ENCODE measurements at places on chromosomes 1 and 21.

DNA sequence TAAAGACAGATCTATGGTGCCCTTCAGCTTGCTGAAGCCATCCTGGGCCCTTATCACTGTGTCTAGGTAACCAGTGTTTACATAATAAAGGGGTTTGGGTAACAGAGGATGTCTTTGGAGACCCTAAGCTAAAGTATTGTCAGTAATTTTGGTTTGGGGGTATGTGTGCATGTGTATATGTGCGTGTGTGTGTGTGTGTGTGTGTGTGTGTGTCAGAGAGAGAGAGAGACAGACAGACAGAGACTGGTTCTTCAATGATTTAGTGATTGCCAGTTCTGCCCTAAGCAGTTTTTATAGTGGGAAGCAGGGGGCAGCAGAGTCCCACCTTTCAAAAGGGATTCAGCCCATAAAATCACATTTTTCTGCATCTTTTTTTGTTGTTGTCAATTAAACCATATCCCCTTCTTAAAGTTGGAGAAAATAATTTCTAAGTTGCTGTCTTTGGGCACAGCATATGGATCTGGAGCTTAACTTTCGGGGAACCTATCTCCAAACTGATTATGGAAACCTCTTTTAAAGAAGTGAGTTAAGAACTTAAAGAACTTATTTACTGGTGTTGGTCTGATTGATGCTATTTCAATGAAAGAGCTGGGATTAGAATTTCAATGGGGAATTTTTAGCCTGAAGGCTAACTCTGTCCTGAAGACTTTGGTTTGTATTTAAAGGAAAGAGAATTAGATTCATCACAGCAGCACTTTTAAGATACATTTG, 51.1 kb downstream of the ZNF326 start:
- peak; percentile 14 for DNase-seq

DNA sequence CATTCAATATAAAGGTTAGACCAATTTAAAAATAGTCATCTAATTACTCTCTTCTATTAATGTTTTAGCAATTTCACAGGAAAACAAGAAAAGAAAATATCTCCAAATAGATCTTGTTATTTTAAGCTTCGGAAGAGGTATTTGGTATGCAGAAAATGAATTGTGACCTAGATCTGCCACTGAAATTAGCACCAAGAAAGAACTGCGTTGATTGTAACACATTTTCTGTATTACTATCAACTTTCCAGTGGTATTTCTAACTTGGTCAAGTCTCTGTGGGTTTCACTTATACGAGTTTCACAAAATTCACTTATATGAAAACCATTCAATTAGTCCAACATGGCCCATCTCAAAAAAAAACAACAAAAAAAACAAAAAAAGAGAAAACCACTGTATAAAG, 11.8 kb downstream of the RSBN1 start:
- no peak for DNase-seq

DNA sequence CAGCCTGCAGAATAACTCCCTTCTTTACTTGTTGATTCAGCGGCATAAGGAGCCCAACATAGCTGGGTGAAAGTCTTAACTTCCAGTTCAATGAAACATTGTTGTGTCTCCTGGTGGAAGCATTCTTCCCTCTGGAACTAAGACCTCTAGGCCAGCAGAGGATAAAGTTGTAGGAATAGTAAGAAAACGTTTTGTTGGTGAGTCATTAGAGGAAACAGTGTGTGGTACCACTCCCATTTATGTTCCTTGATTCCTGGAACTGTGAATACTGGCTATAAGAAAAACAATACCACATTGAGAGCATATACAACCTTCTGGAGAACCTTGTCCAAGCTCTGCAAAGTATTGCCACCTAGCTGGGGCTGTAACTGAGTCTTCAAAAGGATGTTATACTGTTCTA, 737.4 kb upstream of the ZP4 start:
- DNase-seq = peak; percentile 29

DNA sequence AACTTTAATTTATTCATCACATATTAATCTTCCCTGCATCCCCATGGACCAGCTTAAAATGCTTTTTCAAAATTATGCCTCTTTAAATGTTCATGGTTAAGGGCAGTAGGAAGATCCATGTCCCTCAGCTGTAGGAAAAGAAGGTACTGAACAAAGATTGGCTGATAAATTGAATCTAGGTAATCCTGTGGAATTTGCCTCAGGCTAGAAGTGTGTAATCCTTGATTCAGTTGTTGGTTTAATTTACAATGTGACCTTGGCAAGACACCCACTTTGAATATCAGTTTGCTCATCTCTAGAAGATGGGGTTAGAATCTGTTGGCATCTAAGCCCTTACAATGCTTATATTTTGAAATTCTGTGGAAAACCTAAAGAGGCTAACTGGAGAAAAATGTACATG, 6.1 kb downstream of the TTC4 start:
- no peak for DNase-seq

DNA sequence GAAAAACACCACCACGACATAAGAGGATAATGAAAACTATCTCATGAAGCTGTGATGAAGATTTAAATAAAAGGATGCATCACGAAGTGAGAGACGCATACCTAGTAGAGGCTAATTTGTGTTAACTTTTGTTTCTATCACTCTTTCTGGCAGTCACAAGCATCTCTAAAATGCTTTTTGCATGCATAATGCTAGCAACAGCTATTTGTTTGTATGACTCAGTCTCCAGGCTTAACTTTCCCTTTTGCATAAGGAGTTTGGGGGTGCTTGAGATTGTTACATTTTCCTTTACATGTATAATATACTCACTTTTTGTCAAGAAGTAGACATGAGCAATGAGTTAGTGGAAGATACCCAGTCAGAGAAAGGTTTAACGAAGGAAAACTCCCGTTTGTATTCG, 385.4 kb downstream of the DISC1 start:
- DNase-seq = peak; percentile 25

DNA sequence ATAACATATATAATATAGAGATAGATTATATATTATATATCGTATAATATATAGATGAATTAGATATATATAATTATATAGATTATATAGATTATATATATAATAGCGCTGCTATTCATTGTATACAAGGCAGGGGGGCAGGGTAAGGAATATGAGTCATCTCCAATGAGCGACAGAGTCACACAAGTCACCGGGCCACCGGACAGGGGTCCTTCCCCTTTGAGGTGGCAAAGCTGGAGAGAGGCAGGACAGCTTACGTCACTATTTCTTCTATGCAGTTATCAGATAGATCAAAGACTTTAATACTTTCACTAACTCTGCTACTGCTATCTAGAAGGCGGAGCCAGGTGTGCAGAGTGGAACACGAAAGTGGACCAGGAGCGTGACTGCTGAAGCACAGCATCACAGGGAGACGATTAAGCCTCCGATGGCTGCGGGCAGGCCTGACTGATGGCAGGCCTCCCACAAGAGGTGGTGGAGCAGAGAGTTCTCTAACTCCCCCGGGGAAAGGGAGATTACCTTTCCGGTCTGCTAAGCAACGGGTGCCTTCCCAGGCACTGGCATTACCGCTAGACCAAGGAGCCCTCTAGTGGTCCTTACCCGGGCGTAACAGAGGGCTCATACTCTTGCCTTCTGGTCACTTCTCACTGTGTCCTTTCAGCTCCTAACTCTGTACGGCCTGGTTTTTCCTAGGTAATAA, 2154.7 kb downstream of the MRPL39 start:
- no peak for DNase-seq

Data from amniotic epithelial cell (primary cell).